ENCODE measurements at places on chromosomes 5 and 9. TPM values are rescaled to one million over a fixed set of nuclear protein-coding genes. Genes with fewer than 3 reads are reported as not detected.

DNA sequence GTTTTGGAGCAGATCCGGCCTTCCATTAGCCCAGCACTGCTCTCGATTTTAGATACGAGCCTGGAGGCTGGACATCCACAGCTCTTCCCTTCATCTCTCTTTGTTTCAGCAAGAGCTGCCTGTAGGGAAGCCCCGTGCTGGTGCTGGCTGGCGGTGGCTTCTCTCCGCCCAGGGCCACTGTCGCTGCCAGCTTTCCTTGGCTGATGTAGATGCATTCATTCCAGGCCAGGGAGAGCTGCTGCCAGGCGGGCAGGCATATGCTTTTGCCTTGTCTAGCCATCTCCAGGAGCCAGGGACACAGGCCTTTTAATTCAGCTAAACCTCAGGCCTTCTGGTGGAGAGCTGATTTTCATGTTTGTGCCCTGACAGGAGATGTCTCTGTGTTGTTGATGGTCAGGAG, 409.3 kb upstream of the CLINT1 start:
- no peaks in the 10 kb centered on the region for H3K27me3 ChIP-seq
- DNase-seq: no peak
- no peaks in the 10 kb centered on the region for H3K36me3 ChIP-seq
- H3K4me3 ChIP-seq: no peak overlapping the region
- H3K4me1 ChIP-seq: no peaks in the 10 kb centered on the region

GRCh38 chr5:132483101-132483500, 7.5 kb downstream of the IRF1 start:
- H3K4me1 ChIP-seq: peaks cover 41% of the 10 kb centered on the region
- H3K27ac ChIP-seq: no peak overlapping the region
- H3K4me3 ChIP-seq: no peak overlapping the region
- peaks cover 49% of the 10 kb centered on the region for H3K36me3 ChIP-seq

DNA sequence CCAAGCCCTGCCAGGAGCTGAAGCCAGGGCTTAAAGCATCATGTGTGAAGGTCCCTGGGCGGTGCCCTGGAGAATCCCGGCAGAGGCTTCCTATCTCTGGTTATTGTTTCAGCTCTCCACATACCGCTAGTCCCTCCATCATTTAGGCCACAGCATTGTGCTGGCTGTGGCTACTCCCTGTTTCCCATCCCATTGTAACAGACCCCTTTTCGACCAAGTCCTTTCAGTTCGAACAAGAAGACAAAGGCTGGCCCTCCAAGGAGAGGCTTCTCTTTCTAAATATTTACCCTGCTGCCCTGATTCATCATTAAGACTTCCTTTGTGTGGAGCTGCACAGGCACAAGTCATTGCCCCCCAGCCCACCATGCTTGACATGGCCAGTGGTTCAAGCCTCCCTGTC, 41.6 kb downstream of the NEUROG1 start:
- peak overlapping the region; percentile 57 for H3K27ac ChIP-seq
- H3K27me3 ChIP-seq: no peaks in the 10 kb centered on the region
- DNase-seq: no peak
- H3K36me3 ChIP-seq: no peaks in the 10 kb centered on the region
- no peak overlapping the region for H3K4me3 ChIP-seq
- H3K4me1 ChIP-seq: peaks cover 28% of the 10 kb centered on the region

GRCh38 chr5:117604845-117605244, 1030.2 kb upstream of the SEMA6A start:
- no peak overlapping the region for H3K27ac ChIP-seq
- H3K4me1 ChIP-seq: no peaks in the 10 kb centered on the region
- H3K27me3 ChIP-seq: no peaks in the 10 kb centered on the region
- no peaks in the 10 kb centered on the region for H3K36me3 ChIP-seq

GRCh38 chr5:40414922-40415321, 264.8 kb upstream of the PTGER4 start:
- H3K4me3 ChIP-seq: no peak overlapping the region
- H3K36me3 ChIP-seq: no peaks in the 10 kb centered on the region
- no peaks in the 10 kb centered on the region for H3K4me1 ChIP-seq

- no peak overlapping the region for H3K27ac ChIP-seq
- no peak for DNase-seq
- no peaks in the 10 kb centered on the region for H3K27me3 ChIP-seq
Measured at GRCh38 chr5:80268916-80269315, 13.1 kb upstream of the SERINC5 start.

- peaks cover 22% of the 10 kb centered on the region for H3K4me1 ChIP-seq
- H3K27ac ChIP-seq: no peak overlapping the region
- H3K4me3 ChIP-seq: no peak overlapping the region
Measured at GRCh38 chr5:888638-889035, 4.0 kb downstream of the BRD9 start.

Gene SLC45A2
- not detected for total RNA-seq
